ENCODE measurements at places on chromosomes 2 and 18.

- no peak for DNase-seq
Observed at GRCh38 chr2:73053316-73054114, 18.0 kb downstream of the SFXN5 start.

GRCh38 chr18:36608107-36608506 lies 220.7 kb downstream of the TPGS2 start:
- no peak for DNase-seq

GRCh38 chr2:31476511-31477180 lies 62.1 kb upstream of the XDH start:
- no peak for DNase-seq

DNA sequence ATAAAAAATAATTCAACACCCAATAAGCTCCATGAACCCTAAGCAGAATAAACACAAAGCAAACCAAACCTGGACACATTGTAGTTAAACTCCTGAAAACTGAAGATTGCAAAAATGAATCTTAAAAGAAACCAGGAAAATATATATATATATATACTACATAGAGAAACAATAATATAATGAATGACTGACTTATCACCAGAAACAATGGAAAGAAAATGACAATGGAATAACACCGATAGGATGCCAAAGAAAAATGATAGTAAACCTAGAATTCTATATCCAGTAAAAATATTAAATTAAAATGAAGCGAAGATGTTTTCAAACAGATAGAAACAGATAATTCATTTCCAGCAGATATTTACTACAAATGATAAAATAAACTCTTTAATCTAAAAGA lies 346.9 kb downstream of the IRS1 start:
- DNase-seq: no peak

- peak; percentile 15 for DNase-seq
Observed at GRCh38 chr18:24488824-24489493, 28.5 kb downstream of the HRH4 start.

DNA sequence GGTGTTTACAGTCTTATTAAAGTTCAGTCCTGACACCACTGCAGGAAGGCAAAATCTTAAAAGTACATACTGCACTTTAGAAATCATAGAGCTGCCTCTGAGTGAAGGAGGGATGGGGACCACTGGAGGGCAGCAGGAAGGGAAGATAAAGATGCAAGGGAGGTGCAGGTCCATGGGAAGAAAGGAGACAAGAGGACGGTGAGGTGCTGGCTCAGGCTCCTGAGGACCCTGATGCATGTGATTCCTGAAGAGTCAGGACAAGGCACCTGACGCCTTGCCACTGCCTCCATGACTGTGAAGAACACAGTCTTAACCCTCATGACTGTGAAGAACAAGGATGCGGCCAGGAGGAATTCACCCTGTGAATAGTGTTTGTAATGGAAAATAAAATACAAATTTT lies 116.2 kb upstream of the NPAS2 start:
- no peak for DNase-seq

- DNase-seq: no peak
Observed at GRCh38 chr2:239387811-239388210, 13.0 kb downstream of the HDAC4 start.

GRCh38 chr18:21391074-21391673 lies 149.1 kb downstream of the GREB1L start:
- no peak for DNase-seq

DNA sequence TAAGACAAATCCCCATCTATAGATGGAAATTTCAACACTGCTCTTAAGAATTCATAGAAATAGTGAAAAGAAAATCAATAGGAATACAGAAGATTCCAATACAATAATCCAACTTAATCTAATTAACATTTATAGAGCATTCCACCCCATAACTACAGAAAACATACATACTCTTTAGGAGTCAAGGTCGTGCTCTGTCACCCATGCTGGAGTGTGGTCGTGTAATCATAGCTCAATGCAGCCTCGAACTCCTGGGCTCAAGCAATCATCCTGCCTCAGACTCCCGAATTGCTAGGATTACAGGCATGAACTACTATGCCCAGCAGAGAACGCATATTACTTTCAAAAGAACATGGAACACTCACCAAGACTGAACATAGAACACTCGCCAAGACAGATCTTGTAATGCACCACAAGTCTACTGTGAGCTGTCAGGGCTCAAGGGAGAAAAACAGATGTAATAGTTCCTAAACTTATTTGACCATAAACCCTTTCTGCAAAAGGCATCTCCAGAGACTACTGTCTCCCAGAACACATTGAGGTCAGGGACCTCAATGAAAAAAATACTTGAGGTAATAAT lies 14.1 kb downstream of the MEMO1 start:
- no peak for DNase-seq

GRCh38 chr2:200156166-200156835 lies 150.2 kb upstream of the SPATS2L start:
- DNase-seq: no peak

GRCh38 chr2:184554736-184555135 lies 43.6 kb upstream of the ZNF804A start:
- no peak for DNase-seq

DNA sequence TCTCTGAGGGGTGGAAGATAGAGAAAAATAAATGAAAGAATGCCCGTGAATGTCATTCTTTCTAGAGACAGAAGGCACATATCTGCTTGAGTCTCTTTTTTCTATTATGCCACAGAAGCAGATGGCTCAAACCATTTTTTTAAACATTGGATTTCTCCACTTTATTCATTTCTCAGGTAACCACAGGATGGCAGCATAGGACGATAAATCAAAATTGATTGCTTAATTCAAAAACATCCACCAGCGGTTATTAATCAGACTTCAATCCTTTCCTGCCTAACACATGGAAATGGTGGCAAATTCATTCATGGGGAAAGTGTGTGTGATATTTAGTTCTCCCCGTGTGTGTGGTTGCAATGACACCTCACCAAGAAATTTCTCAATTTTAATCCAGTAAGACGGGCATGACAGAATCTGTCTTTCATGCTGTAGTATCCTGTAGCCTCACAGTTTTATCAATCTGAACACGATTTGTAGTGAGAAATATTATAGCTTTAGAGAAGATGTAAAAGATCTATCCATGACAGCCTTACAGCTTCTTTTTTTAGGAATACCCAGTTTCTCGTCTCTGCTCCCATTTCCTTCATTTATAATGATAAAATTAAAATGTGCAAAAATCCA lies 72.2 kb downstream of the DSC3 start:
- DNase-seq: no peak

Data from GM18507 (cell line).